NCI-H510A (cell line): ENCODE measurements at places on chromosomes 3 and 15.

DNA sequence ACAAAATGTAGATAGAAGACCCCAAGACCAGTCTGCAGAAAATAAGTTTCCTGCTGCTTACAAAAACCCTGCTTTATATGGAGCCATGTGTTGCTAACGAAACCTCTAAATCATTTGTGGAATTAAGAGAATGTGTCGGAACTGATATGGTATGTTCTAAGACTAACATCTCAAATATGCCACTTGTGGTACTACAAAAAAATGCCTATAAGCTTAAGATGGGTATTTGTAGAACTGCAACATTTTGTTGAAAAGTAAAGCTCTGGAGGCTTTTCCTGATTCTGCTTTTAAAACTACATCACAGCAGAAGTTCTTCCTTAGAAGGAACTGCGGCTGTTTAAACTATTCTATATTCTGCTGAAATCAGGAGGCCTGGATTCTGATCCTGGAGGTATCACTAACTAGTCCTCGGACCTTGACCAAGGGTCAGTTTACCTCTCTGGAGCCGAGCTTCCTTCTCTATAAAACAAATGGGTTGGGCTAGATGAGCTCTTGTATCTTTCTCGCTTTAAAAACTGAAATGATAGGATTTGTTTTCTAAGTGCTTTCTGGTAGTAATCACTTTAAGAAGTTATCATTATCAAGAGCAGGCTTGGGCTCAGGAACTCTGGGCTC lies 74.9 kb downstream of the RAD18 start:
- DNase-seq = no peak

DNA sequence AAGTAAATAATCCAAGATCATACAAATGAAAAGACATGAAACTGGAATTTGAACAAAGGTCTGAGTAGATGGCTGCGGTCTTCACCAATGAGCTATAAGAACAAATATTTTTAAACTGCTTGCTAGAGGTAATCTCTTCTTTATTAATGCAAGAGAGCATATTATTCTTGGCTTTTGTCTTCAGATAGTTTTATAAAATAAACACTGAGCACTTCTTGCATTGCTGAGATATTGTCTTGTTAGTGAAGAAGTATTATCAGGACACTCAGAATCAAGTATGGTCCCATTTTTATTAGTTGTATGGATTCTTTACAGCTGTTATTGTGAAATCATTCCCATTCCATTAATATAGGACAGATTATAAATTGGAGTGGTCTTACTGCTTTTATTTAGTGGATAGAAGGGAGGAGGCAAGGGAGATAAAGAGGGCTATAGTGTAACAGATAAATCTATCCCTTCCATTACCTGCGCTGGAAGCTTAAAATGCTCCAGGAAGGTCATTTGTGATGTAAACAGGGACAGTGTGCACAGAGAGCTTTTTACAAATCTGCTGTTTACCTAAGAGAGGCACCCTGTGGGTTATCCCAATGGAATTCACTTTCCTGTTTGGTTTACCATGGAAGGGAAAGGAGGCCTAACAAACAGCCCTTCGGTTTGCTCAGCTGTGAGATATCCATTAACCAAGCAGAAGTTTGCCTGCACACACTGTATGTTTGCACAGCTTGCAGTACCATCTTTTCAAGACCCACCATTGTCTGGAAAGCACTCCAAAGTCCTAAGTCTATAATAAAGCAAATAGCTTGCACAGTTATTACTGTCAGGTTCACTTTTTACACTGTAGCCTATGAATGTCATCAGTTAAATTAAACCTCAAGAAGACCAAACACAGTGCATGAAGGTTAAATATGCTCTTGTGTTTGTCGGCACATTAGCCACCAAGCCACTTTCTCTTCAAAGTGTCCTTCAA lies 347.7 kb upstream of the TGFBR2 start:
- peak; percentile 70 for DNase-seq

DNA sequence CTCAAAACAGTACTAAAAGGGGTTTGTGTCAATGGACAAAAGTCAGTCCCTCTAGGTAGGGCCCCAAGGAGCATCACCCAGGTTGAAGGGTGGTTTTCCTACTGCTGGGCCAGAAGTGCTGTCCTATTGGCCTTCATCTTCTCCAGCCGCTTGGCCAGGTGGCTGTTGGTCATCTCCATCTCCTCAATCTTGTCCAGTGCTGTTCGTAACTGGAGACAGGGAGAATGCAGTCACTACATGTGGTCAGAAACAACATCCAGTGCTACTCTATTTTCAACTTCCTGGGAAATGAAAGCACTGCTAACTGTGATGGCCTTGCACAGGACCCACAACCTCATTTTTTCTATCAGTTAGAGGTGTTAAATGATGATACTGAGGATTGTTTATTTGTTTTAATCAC lies 60.4 kb downstream of the MLH1 start:
- DNase-seq = no peak

DNA sequence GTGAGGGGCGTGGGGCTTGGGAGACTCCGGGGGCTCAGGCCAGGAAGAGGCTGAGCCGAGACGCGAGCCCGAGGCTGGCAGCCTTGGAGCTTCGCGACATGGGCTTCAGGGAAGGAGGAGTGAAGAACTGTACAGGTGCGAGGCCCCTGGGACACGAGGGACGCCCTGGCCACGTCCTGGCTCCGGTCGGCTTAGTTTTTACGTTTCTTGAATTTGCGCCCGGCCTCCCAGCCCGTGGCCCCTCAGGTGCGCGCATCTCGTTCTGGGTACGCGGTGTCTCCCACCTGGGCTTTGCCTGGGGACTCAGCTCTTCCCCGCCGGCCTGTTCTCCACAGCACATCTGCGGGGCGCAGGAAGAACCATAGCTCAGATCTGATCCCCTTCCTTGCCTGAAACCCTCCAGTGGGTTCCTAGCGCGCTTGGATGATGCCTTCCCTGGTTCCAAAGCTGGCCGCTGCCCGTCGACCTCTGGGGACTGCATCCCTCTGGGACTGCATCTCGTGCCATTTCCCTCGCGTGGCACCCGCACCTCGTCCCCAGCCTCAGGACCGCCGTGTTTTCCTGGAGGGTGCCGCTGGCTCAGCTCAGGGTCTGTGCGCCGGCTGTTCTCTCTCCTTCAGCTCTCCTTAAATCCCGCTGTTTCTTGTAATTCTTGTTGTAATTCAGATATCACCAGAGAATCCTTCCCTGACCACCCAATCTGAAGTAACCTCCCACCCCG lies 614 bp downstream of the CHCHD6 start:
- DNase-seq = no peak

GRCh38 chr15:69701198-69701597 lies 248.6 kb downstream of the RPLP1 start:
- DNase-seq = no peak

DNA sequence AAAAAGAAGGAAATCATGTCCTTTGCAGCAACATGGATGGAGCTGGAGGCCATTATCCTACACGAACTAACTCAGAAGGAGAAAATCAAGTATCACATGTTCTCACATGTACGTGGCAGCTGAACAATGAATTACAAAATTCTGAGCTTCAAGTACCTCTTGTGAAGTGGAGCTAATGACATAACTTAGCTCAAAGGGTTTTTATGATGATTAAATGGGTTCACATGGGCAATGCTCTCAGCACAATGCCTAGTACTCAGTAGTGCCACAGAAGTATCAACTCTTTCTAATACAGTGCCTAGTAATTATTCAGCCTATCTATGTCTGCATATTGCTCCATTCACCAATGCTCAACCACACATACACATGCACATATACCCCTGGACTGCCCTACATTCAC lies 407.5 kb upstream of the WNT5A start:
- DNase-seq = peak; percentile 4

- no peak for DNase-seq
These were observed 133.3 kb downstream of the CHDH start for GRCh38 chr3:53712817-53713388.

GRCh38 chr3:68996356-68996995 lies 17.0 kb downstream of the EOGT start:
- no peak for DNase-seq

DNA sequence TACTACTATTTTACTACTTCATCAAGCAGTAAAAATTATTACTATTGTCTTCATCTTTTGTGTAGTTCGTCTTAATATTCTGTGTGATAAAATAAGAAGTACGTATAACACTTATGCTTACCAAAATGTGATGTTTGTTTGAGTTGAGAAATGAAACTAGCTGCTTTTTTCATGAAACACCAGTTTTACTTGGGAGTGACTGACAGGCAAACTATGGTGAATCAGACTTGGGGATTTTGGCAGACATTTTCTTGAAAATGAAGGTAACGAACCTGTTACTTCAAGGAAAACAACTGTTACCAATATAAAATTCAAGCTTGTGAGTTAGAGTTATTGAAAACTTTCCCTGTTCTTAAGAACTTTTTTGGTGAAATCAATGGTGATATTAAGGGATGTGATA lies 10.3 kb downstream of the U2SURP start:
- no peak for DNase-seq

DNA sequence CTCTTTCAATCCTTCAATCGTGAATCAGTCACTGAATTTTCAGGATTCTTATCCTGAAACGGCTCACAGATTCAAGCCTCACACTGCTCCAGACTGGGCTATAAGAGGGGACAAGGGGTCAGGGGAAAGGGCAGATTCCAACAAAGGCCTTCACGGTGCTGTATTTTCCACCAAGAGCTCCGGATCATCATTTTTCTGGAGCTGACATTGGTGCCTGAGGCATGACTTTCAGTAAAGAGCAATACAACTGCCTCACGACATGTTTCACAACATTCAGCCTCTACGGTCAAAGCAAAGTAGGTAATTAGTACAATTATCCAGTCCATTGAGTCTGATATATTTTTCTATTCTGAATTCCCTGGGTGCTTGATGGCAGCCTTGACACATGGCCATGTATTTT lies 185.0 kb upstream of the PRICKLE2 start:
- no peak for DNase-seq

GRCh38 chr15:66132251-66132816 lies 121.2 kb downstream of the MEGF11 start:
- no peak for DNase-seq
